ENCODE measurements at places on chromosomes 7 and 10.

- peak; percentile 79 for DNase-seq
These were observed 32.0 kb downstream of the FIGNL1 start for GRCh38 chr7:50418086-50418515.

DNA sequence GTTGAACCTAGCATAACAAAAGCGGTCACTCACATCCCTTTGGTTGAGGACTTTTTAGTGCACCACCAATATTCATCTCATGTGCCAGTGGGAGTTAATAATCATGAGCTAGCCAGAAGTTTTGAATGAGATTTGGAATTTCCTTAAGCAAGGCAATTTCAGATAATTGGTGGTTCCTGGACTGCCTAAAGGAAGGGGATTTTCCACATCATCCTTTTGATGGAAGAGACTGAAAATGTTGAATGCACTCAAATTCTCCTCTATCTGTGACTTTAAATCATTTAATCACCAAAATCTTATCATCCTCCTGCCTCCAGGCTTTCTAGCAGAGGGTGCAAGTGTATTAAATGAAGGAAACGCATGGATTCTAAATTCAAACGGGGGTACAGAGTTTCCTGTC, 260.7 kb downstream of the CCDC3 start:
- DNase-seq: no peak

- DNase-seq: no peak
These were observed 24.6 kb upstream of the REEP3 start for GRCh38 chr10:63496561-63496960.

GRCh38 chr7:45976485-45976856, 55.4 kb upstream of the IGFBP3 start:
- no peak for DNase-seq

GRCh38 chr10:20228729-20229128, 412.5 kb downstream of the PLXDC2 start:
- DNase-seq: no peak

DNA sequence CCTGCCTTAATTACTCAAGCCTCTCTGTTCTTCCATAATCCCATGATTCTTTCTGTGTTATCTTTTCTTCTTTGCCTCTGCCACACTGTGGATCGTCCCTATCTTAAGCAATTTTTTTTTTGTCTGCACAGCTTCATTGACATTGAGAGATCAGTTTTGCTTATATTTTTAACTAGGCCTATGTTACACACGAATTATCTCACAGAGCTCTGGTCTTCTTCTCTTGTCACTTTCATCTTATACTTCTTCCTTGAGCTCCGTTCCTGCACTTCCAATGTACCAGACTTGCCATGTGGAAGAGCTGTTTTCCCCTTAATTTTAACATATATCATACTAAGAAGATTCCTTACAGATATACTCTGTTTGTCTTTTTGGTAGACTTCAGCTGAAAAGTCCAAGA, 106.1 kb downstream of the MAGI2 start:
- no peak for DNase-seq

- no peak for DNase-seq
These were observed 20.4 kb downstream of the GIMAP4 start for GRCh38 chr7:150587551-150587950.

- DNase-seq: no peak
These were observed 161.0 kb downstream of the TEX36 start for GRCh38 chr10:125521721-125522680.

GRCh38 chr7:66957595-66958290, 36.7 kb downstream of the TMEM248 start:
- DNase-seq: no peak

GRCh38 chr7:22468609-22469008, 31.4 kb downstream of the STEAP1B start:
- DNase-seq: no peak

DNA sequence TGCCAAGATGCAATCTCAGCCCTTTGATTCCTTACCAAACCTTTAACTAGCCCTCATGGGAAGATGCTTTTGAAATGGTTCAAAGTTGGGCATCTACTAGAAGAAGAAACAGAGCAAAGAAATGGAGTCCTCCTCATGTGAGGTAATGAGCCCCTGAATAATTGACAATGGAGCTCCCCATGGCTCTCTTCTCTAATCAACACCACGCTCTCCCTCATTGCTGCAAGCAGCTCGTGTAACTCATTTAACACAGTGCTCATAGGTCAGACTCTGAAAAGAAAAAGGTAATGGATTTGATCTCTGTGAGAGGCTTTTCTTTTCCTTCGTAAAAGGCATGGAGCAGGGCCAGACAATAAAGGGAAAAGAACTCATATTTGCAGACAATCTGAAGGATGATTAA, 312.8 kb downstream of the PHTF2 start:
- DNase-seq: no peak

DNA sequence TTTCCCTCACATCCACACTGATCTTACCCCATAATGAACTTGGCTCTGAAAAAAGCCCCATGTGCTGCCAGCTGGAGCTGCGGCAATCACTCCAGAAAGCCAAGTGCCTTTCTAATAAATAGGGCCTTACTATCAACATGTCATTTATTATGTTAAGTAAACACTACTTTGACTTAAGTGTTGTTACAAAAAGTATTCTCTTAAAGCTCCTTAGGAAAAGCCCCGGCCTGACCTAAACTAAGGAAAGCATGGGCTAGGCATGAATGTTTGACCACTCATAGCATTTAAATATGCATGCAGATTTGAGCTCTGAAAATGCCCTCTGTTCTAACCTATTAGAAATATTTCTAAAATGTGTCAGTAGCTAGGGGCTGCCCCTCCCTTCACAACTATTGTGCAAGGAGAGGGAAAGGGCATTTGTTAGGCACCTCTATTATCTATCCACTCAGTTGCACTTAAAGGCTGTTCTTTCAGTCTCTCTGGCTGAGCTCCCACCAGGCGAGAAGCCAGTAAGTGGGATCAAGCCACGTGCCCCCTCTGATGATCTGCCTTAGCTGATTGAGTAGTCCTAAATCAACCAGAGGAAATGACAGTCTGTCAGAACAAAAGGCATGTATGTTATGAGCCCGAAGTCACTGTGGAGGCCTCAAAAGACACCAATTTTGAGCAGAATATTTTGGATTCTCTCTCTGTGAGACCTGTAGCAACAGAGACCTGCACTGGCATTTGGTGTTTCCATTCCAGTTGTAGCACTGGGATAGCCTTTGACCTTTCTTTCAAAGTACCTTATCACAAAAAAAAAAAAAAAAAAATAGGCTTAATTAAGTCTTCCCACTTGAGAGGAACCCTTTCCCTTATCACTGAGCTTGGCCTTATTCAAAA, 77.1 kb downstream of the ITGB8 start:
- DNase-seq: peak; percentile 87
